ENCODE measurements at places on chromosomes 4 and X.

GRCh38 chrX:111467896-111468295 is 43.5 kb upstream of the SERTM2 start:
- no peak for DNase-seq

- no peak for DNase-seq
These were observed 544.7 kb upstream of the NDST4 start for GRCh38 chr4:115657991-115658650.

GRCh38 chrX:13153796-13154195 is 109.4 kb upstream of the FAM9C start:
- no peak for DNase-seq

- DNase-seq, result no peak
These were observed 35.3 kb upstream of the DCX start for GRCh38 chrX:111447298-111447697.

GRCh38 chrX:65488495-65488894 is 46.1 kb downstream of the LAS1L start:
- DNase-seq, result no peak

GRCh38 chrX:69179380-69179911 is 14.2 kb upstream of the PJA1 start:
- peak; percentile 36 for DNase-seq

- no peak for DNase-seq
These were observed 124.6 kb downstream of the RRAGB start for GRCh38 chrX:55841962-55842752.

DNA sequence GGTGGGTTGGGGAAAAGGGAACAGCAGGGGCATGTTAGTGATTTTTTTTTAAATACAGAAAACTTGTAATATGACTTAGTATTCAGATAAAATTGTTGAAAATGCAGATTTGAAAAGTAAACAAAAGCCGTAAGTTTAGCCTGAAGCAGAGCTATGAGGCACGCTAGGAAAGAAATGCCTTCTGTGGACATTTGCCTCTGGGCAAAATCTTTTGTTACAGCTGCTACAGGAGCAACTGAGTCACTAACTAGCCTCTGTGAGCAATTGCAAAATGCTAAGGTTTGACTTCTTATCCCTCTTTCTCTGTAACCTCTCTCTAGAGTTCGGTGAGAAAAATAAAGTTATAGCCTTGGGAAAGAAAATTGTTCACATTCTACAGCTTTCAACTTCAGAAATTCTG is 350.0 kb downstream of the SLC7A11 start:
- DNase-seq, result no peak

GRCh38 chr4:62366939-62367338 is 1166.8 kb downstream of the ADGRL3 start:
- DNase-seq, result no peak

DNA sequence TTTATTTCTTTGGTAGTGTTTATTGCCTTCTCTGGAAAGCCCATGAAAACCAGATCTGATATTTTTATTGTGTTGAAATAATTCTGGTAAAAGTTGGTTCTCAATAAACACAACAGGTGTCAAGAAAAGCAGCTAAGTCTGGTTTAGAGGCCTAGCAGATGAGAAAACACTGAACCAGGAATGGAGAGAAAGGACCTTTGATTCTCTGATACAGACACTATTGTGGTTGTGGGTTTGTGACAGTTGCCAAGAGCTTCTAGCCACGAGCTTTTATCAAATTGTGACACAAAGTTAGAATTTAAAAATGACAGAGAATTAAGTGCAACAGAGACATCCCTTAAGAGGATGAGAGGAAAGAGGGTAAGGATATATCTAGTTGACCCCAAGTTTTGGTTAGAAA is 42.6 kb downstream of the DDIT4L start:
- no peak for DNase-seq

DNA sequence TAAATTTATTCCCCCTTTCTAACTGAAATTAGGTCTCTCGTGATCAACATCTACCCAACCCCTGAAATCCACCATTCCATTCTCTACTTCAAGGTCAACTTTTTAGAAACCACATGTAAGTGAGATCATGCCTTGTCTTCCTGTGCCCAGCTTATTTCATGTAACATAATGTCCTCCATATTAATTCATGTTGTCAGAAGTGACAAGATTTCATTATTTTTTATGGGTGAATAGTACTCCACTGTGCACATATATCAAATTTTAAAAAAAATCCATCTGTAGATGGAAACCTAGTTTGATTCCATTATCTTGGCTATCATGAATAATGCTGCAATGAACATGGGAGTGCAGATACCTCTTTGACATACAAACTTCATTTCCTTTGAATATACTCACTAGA is 1.5 kb downstream of the PPID start:
- no peak for DNase-seq

- DNase-seq, result peak; percentile 67
These were observed 24.8 kb downstream of the SMIM20 start for GRCh38 chr4:25938787-25939186.

DNA sequence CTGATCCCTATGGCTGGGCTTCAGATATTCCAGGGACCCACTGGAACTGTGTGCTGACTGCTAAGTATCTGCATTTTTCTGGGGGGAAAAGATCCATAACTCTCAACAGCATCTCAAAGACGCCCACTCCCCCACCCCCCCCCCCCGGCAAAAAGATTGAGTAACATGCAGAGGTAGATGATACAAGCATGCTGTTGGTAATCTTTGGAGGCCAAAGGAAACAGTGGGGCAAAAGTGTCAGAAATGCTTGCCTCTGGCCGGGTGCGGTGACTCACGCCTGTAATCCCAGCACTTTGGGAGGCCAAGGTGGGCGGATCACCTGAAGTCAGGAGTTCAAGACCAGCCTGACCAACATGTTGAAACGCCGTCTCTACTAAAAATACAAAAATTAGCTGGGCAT is 12.2 kb downstream of the XPNPEP2 start:
- DNase-seq, result no peak

DNA sequence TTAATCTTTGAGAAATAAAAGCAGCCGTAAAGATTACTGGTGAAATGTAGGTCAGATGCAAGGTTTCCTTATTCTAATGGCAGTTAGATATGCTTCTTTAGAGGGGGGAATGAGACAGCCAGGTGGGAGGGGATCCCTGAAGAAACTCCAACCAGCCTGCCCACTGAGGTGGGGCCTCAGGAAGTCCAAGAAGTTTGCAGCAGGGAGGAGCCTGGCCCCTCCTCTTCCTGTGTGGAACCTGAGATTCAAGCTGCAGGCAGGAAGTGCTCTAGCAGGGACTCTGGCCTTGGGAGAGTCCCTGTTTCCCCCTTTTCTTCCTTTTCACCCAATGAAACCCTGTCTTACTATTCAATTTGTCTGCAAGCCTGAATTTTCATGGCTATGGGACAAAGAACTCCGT is 101.4 kb upstream of the SLITRK2 start:
- DNase-seq, result no peak

DNA sequence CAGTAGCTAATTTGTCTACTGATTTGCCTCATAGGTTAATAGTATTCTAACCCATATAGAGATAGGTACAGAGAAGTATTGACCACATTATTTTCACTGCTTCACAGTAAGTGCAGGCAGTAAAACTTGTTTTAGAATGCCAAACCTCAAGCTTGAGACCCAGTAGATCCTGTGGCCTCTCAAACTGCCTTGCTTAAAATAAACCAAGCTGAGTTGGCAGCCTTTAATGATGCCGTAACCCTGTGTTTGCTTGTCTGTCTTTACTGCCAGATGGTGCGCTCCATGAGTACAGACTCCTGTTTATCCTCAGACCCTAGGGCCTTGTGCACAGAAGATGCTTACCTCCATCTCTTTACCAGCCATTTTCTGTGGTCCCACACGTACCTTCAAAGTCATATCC is 50.8 kb downstream of the ANXA3 start:
- no peak for DNase-seq

- no peak for DNase-seq
These were observed 6.5 kb downstream of the ZNF721 start for GRCh38 chr4:492412-492811.

DNA sequence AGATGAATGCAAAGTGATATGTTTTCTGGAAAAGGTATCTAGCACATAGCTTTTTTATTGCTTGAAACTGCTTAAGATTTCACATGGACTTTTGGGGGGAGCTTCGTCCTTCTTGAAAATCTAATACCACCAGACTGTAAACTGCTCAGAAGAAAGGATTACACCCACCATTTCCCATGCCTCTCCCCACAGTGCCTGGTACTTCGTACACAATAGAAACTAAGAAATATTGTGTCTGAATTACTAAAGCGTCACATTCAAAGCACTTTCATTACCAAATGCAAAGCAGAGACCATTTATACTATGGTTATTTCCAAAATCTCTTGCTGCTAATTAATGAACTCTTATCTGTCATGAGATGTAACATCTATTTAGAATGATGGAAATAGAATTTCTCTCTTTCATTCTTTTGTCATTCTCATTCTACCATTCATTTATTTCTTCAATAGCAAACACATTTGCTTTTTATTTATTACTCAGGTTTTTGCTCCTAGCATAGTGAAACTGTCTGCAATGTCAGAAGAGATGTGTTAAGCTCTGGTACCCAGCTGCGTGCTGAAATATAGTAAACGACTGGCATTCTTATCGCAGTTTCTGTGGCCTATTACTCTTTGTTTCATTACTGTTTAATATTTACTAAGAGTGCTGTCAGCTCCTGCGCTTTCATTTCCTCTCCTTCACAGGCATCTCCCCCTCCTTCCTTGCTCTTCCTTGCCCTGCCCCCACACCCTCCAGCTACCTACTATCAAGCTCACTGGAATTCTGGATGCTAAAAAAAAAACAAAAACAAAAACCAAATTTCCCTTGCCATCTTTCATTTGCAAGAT is 51.4 kb upstream of the RAPGEF2 start:
- peak; percentile 12 for DNase-seq

DNA sequence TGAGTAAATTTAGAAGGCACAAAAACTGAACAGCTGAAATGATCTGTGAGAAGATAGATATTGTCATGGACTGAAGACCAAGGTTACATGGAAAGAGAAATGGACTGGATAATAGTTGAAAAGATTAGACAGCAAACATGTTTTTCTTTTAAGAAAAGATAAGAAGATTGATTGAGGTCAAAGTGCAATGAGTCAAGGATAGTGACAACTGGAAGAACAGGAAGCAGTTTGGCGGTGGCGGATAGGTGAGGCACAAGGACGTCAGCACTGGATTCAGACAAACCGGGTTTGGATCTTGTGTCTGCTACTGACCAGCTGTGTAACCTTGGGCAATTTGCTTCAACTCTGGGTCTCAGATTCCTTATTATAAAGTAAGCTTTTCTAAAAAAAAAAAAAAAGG is 2.0 kb upstream of the HPGD start:
- DNase-seq, result no peak

GRCh38 chrX:20414066-20414465 is 147.4 kb upstream of the RPS6KA3 start:
- no peak for DNase-seq

DNA sequence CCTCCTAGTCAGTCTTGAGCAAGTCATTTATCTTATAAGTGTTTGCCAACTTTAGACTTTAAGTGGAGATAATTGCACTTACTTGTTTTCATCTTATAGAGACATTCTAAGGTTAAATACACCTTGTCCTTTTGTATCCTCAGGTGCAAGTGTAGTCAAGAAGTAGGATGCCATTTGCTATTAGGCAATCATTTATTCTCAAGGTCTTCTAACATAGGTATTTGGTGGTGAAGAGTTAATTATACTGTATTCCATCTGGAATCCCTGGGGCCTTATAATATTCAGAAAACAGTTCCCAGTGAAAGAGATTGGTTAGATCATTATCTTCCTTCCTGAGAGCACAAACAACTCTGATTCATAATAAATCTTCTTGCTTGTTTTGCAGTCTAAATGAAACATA is 23.7 kb downstream of the SULT1E1 start:
- no peak for DNase-seq

DNA sequence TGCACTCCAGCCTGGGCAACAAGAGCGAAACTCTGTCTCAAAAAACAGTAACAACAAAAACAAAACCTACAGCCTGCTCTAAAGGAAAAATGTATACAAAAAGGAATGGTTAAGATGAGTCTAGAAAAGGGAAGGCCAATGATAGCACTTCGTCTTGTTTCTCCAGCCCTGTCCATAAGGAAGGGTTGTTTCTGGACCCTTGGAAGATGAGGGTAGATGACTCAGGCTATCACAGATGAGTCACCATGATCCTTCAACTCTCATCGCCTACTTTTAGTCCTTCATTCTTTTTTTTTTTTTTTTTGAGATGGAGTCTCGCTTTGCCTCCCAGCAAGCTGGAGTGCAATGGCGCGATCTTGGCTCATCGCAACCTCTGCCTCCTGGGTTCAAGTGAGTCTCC is 8.8 kb downstream of the PLA2G12A start:
- DNase-seq, result no peak

- DNase-seq, result no peak
These were observed 67.4 kb upstream of the BCOR start for GRCh38 chrX:40165206-40165605.

GRCh38 chr4:54548098-54548620 is 109.6 kb upstream of the KIT start:
- no peak for DNase-seq

GRCh38 chr4:38768968-38769394 is 13.8 kb downstream of the TLR10 start:
- peak; percentile 53 for DNase-seq

GRCh38 chrX:110691446-110691845 is 104.2 kb downstream of the CHRDL1 start:
- DNase-seq, result no peak

- DNase-seq, result peak; percentile 5
These were observed at the start of gene ITM2A for GRCh38 chrX:79366873-79367749. TSS of gene ITM2A (minus strand) at chrX:79367334. CDS start at chrX:79367215, 119 bp downstream.

DNA sequence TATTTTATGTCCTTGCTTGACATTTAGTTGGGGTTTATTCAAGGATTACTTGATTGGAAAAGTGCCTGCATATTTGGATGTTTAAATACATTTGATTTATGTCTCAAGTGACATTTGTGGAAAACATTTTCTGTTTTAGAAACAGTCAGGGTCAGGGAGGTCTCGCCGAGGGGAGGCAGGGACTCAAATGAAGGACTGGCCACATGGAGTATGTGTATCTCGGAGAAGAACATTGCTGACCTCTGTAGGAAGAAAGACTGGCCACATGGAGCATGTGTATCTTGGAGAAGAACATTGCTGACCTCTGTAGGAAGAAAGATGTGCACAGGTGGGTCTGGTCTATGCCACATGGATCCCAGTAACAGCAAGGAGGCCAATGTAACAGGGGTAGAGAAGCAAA is 233.6 kb downstream of the TRIML1 start:
- peak; percentile 27 for DNase-seq

GRCh38 chr4:8846046-8846720 is 25.5 kb downstream of the HMX1 start:
- no peak for DNase-seq
